Cardiac muscle cell (in vitro differentiated cells and primary cell): ENCODE measurements at places on chromosomes 3 and 15. TPM values are rescaled to one million over a fixed set of nuclear protein-coding genes. Genes with fewer than 3 reads are reported as not detected.

The TEX55 gene
- not detected in 2 replicates for polyA plus RNA-seq

The UBAP1L gene
- polyA plus RNA-seq, result 1.6 and 2.7 TPM in 2 replicates

GRCh38 chr3:190120269-190121060, at the start of gene P3H2:
Gene P3H2, minus strand, starts transcription at chr3:190120897. Its CDS starts 166 bp downstream, at chr3:190120731.
- DNase-seq, result peak; percentile 95

DNA sequence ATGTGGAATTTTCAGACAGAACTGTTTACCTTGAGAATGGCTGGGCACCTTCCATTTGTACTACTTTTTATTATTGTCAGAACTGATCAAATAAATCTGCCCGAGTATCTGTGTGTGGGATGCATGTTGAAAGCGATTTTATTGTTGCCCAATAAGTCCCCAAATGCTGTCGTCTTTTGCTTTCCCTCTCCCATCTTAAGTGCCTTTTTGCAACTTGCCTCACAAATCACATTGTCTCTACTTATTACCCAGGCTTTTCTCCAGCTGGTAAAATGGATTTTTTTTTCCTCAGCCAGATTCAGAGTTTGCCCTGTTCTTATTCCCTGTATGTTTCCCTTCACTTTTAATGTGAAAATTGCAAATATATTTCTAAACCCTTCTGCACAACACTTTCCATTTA, 163.1 kb downstream of the CNTN4 start:
- DNase-seq, result no peak

GRCh38 chr15:73851689-73852088, 21.7 kb upstream of the TBC1D21 start:
- DNase-seq, result peak; percentile 80

DNA sequence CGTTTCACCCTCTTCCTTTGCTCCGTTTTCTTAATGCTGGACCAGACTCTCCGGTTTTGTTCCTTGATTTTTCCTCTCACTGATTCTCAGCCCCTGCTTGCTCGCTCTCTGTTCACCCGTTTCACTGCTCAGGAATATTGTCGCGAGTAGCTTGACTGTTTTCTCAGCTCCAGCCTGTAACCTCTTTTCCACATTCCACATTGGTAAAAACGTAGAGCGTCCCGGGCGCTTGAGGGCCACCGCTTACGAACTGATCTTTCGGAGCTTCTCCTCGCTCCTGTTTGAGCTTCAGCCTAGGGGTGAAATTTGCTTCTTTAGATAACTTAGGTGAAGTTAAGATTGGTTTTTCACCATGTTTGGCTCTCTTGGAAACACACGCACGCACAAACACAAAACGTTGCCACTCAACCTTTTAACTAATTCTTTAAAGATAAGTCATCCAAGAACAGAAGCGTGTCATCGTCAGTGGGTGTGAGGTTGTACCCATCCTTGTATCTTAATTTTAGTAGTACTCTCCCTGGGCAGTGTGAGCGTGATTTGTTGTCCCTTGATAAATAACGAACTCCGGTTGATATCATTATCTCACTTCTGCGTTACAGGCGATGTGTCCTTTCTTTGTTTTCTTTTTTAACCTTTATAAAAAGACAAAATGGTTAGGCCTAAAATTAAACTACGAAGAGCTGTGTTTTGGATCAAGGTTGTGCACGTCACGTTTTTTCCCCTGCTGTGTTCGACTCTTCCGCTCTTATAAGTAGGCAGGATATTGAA, 1.0 kb downstream of the PAK2 start:
- peak; percentile 72 for DNase-seq

DNA sequence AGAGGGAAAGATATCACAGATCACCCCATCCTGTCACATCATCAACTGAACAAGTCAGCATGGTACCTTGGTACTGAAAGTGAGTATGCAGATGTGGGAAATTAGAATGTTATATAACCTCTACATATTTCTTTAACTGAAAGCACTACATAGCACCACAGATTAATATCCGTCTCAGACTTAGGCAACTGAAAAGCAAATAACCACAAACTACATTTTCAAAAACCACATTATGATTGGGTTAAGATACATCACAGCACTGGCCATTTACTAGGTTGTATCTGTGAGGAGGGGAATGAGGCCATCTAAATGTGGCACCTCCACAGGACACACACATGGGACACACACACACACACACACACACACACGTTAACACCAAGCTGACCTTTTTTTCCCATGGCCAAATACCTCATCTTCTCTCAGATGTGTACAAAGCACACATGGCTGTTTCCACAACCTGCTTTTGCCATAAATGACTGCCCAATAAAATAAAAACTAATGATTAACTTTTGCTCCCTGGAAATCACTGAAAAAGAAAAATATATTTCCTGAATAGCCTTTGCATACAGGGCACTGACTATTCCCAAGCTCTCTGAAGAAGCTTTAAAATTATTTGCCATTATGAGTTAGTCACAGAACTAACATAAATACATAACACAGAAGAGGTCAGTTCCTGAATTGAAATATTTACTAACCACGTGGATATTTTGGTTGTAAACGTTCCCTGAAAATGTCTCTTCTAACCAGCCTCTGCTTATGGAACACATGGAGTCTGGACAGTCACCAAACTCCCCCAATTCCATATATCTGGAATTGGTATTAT, 60.1 kb downstream of the SUMF1 start:
- no peak for DNase-seq

GRCh38 chr3:113557374-113557773, 25.0 kb downstream of the SIDT1 start:
- no peak for DNase-seq

- no peak for DNase-seq
Observed at GRCh38 chr3:149003653-149004305, 12.4 kb downstream of the GYG1 start.

GRCh38 chr15:101204739-101205535, 46.9 kb downstream of the CHSY1 start:
- no peak for DNase-seq

GRCh38 chr3:128706086-128706615, 19.8 kb upstream of the RAB7A start:
- DNase-seq, result no peak

DNA sequence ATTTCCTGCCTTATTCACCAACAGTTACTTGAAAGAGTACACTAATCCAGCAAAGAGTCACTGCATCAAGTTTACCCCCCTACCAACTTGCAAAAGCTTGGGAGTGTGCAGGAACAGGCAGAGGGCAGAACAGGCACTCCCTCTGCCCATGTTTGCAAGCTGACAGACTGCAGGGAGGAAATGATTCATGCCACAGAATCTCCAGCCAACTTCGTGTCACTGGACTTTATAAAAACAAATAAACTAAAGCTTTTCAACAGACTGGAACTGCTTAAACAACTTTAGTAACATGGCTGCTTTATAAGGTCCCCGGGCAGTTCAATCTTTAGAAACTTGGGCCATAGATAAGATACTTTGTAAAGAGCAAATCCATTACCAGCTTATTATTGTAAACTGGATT, 129.5 kb downstream of the THRB start:
- DNase-seq, result no peak
